NCI-H2081 (cell line): ENCODE measurements at places on chromosomes 16 and 17.

GRCh38 chr17:7204336-7204735 is 15.3 kb downstream of the DLG4 start:
- DNase-seq: peak; percentile 29

GRCh38 chr17:46106966-46107644 is 86.1 kb downstream of the KANSL1 start:
- no peak for DNase-seq

- DNase-seq: no peak
Measured at GRCh38 chr17:77233635-77234334, 93.0 kb downstream of the SEC14L1 start.

GRCh38 chr17:9389111-9389527 is 186.5 kb downstream of the STX8 start:
- no peak for DNase-seq

DNA sequence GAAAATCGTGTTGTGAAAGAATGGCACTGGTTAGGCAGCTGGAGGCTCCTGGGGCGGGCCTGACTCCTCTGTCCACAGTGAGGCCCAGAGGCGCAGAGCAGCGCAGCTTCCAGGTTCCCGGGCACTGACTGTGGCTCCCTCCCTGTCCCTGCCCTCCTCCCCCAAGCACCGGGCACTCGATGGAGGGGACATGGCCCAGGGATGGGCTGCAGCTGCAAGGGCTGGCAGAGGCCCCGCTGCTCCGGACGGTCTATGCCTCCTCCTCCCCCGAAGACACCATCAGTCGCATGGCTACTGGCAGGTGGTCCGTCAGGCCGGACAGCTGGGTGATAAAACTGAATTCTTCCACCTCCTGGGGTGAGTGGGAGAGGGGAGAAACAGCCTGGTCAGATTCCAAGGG is 50.1 kb downstream of the PRMT7 start:
- no peak for DNase-seq

DNA sequence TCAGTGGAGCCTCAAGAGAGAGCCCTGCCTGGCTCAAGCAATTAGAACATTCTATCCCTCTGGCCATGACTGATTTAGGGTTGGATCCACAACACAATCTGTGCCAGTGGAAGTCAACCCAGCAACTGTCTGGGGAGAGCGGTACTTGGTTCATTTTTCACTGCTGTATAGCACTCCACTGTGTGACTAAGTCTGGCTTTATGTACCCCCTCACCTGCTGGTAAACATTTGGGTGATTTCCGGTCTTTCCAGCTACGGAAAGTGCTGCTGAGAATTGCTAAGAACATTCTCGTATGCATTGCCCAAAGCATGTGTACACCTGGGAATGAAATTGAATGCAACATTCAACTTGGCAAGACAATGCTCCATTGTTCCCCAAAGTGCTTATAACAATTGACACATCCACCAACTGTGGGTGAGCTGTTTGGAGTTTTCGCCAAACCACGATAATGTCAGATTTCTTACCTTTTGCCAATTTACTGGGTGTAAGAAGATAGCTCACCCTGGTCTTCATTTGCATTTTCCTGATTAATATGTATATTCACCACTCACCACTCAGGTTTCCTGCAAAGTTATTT is 63.5 kb upstream of the MED9 start:
- DNase-seq: no peak

DNA sequence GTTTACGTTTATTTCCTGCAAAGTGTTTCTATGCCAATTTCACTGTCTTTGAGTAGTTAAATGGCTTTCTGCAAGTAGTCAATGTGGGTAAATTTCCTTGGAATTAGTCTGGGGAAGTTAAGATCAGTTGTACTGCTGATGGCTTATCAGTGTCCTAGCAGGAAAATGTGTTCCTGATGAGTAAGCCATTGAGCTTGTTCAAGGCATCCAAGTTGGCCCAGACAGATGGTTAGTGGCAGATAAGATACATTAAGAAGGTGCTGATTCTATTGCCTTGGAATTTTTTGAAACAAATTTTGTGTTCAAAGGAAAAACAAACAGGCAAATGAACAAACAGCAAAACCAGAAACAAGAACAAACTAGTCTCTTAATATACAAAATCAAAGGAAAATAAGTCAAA is 258.4 kb downstream of the MAP2K6 start:
- DNase-seq: no peak

DNA sequence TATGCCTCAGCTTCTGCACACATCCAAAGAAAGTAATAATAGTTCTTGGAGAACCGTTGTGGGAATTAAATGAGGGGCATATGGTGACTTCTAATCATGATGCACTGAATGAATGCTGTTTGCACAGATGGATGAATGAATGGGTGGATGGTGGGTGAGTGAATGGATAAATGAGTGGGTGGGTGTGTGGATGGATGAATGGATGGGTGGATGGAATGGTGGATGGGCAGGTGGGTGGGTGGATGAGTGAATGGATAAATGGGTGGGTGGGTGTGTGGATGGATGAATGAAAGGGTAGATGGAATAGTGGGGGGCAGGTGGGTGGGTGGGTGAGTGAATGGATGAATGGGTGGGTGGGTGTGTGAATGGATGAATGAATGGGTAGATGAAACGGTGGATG is 44.9 kb upstream of the FOXF1 start:
- no peak for DNase-seq

- DNase-seq: no peak
Measured at GRCh38 chr16:22736791-22737190, 77.2 kb upstream of the HS3ST2 start.

DNA sequence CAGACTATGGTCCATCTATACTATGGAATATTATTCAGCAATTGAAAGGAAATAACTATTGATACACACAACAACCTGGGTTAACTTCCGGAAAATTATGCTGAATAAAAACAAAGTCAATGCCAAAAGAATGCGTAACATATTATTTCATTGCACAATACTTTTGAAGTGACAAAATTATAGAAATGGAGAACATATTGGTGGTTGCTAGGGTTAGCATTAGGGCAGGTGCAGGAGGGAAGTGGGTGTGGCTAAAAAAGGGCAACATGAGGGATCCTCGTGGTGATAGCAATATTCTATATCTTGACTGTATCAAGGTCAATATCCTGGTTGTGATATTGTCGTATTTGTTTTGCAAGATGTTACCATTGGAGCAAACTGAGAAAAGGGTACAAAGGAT is 34.9 kb downstream of the PIK3R5 start:
- DNase-seq: no peak

DNA sequence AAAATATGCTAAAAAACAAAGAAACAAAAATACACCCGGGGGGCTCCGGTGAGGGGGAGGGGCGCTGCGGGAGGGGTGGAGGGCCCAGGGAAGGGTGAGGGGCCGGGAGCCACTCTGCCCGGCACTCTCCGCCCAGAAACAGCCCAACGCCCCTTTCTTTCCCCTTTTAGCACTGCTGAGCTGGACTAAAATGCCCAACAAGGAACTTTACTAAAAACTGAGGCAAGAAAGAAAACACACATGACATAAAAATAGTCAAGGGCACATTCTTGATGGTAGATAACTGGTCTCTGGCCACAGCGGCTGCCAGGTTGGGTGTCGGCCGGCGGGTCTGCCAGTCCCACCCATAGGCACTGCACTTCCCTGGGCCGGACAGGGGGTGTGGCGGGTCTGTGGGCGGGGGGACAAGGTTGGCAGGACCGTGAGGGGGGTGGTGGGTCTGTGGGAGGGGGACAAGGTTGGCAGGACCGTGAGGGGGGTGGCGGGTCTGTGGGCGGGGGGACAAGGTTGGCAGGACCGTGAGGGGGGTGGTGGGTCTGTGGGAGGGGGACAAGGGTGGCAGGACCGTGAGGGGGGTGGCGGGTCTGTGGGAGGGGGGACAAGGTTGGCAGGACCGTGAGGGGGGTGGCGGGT is 20.9 kb downstream of the METRNL start:
- no peak for DNase-seq

GRCh38 chr17:65047941-65048340 is 8.6 kb downstream of the GNA13 start:
- DNase-seq: no peak

DNA sequence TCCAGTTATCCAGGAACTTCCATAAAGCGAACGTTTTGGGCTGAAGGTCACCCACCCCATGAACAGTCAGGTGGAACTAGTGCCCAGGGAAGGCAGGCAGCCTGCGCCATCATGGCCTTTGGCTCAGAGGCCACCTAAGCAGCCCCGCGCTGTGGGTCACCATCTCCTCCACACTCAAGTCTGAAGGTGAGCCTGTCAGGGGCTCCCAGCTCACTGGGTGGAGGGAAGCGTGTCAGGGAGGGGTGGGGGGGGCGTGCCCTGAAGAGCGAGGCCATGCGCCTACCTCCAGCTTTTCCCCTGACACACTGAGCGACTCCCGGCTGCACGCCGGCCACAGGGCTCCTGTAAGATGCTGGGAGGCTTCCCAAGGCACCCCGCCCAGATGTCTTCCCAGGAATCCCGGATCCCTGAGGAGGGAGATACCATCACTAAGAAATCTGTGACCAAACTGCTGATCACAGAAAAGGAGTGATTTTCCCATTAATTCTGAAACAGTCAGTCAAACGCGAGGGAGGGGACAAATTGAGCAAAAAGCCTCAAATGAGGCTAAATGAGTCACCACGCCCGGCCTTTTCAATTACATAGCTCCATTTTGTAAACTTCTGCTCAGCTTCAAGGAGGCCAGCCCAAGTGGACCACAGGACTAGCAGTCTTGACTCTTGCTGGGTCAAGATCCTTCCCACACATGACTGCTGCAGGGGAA is 26.5 kb upstream of the SLC25A19 start:
- no peak for DNase-seq

- no peak for DNase-seq
Measured at GRCh38 chr17:27218041-27218440, 75.9 kb upstream of the WSB1 start.

GRCh38 chr16:13421726-13422125 is 498.2 kb upstream of the ERCC4 start:
- DNase-seq: no peak

DNA sequence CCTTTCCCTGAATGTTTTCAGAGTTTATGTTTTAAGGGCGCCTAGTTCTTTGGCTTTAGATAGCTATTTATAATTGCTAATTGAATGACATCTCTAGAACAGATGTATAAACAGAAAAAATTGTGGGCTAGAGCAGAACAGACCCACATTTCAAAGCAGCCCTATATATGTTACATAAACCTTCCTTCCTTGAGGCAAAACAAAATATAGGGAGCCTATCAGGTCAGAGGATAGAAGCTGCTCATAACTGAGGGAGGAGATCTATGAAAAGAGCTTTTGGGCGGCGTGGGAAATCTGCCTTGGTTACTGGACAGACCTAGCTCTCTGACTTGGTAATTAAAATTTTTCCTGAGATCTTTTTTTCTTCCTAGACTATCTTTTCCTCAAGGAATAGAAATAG is 68.4 kb downstream of the SPAG9 start:
- DNase-seq: no peak

- no peak for DNase-seq
Measured at GRCh38 chr17:59266745-59267144, 46.4 kb downstream of the GDPD1 start.

- no peak for DNase-seq
Measured at GRCh38 chr16:86337581-86338402, 172.5 kb upstream of the FOXF1 start.

DNA sequence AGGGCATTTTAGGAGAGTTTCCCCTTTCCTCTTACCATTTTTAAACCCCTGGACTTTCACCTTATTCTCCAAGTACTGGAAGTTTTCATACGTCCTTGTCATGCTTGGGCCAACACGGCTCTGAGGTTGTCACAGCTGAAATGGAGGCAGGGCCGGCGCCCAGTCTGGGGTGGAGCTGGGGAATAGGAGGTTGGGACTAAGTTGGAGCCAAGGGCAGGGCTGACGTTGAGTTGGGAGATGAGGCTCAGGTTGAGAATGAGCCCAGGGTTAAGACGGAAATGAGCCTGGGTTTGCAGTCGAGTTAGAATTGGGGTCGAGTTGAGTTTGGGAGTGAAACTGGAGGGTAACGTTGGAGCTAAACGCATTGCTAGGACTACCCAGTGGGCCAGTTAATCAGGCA is 1.3 kb downstream of the CLEC10A start:
- no peak for DNase-seq

DNA sequence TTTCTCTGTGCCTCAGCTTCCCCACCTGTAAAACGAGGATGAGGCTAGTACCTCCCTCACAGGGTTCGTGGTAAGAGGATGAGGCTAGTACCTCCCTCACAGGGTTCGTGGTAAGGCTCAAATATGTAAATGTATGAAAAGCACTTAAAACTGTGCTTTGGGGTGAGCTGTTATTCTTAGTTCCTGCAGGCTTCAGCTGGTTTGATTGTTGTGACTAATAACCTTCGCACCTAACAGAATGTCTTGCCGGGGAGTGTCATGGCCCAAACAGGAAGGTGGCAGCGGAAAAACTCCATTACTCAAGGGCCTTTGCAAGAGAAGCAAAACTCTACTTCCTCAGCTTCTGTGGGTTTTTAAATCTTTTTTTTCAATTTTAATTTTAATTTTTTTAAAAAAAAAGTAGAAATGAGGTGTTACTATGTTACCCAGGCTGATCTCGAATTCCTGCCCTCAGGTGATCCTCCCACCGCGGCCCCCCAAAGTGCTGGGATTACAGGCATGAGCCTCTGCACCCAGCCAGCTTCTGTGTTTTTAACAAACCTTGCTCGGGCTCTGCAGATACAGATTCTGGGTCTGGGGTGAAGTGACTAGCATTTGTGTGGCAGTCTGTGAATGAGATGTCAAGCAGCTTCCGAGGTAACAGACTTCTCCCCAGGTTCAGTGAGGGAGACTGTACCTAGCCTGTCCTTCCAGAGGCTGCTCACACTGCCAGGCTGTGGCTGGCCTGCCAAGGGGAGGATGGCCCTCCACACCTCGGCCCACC is 103.0 kb downstream of the RAB11FIP4 start:
- DNase-seq: no peak

DNA sequence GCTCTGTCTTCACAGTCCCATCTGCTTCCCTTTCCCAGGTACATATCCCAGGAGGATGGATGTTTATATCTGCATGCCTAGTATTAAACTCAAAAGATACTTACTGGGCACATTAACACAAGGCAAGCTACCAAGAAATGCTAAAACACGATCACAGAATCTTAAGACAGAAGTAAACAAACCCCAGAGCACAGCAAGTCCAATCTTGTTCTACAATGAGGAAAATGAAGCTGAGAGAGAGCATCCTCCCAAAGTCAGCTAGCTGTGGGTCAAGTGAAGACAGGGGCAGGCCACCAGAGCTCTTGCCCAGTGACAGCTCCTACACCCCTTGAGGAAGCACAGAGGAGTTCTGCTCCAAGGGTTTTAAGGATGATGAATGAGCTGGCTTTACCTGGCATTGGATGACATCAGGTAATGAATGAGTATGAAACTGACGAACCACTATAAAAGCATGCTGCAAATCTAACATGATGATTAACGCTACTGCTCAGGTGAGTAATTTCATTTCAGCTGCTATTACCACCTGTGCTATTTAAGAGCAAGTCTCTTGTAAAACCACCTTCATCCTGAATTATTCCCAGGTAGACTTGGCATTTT is 20.3 kb downstream of the XPO6 start:
- no peak for DNase-seq

- DNase-seq: no peak
Measured at GRCh38 chr17:5813357-5813756, 229.0 kb upstream of the NLRP1 start.

- DNase-seq: no peak
Measured at GRCh38 chr17:33109336-33110072, 117.9 kb downstream of the SPACA3 start.

- peak; percentile 20 for DNase-seq
Measured at GRCh38 chr17:39069114-39069756, 82.2 kb downstream of the PLXDC1 start.
